A549 treated with Mapracorat at 1 μM for 4 hours (cell line): ENCODE measurements at places on chromosomes 4 and X. TPM values are rescaled to one million over a fixed set of nuclear protein-coding genes. Genes with fewer than 3 reads are reported as not detected.

Gene PAGE5
- not detected in 5 replicates for total RNA-seq

Gene USP17L17
- not detected in 5 replicates for total RNA-seq

Gene TRPC5OS
- not detected in 5 replicates for total RNA-seq

Gene SPANXN3
- total RNA-seq: not detected in 5 replicates

Gene FANCB
- total RNA-seq: 2.6 to 4.2 TPM (median 3.1 TPM) in 5 replicates

Gene FAM47E
- total RNA-seq: 0.06 to 0.16 TPM (median 0.07 TPM) in 3 of 5 replicates, not detected in the others

Gene RIBC1
- total RNA-seq: 0.53 to 1.0 TPM (median 0.76 TPM) in 5 replicates

Gene BMX
- not detected in 5 replicates for total RNA-seq

Gene USP17L29
- total RNA-seq: not detected in 5 replicates

Gene MAGED4
- total RNA-seq: 4.0 to 11.5 TPM (median 5.3 TPM) in 5 replicates

Gene PRIMPOL
- 6.3 to 7.2 TPM (median 7.1 TPM) in 5 replicates for total RNA-seq

Gene SOWAHD
- total RNA-seq: 0.15 to 0.19 TPM in 2 of 5 replicates, not detected in the others

Gene KCNE5
- total RNA-seq: 0.08 to 0.24 TPM in 2 of 5 replicates, not detected in the others

Gene STOX2
- 2.0 to 3.7 TPM (median 2.3 TPM) in 5 replicates for total RNA-seq

Gene ADH1A
- not detected in 5 replicates for total RNA-seq

Gene LRAT
- 0.06 TPM in 1 of 5 replicates, not detected in the others for total RNA-seq

Gene NWD2
- not detected in 5 replicates for total RNA-seq

Gene MMRN1
- not detected in 5 replicates for total RNA-seq

Gene NHS
- 2.1 to 3.1 TPM (median 2.3 TPM) in 5 replicates for total RNA-seq

Gene CT45A2
- not detected in 5 replicates for total RNA-seq

Gene NALF2
- total RNA-seq: 4.5 to 5.6 TPM (median 5.5 TPM) in 5 replicates

Gene RHOH
- total RNA-seq: 0.13 to 0.42 TPM (median 0.19 TPM) in 5 replicates

Gene TKTL2
- total RNA-seq: not detected in 5 replicates

Gene RAB40AL
- total RNA-seq: 0.18 to 0.22 TPM in 2 of 5 replicates, not detected in the others

Gene ADH7
- not detected in 5 replicates for total RNA-seq

Gene TDO2
- 0.46 to 1.1 TPM (median 0.66 TPM) in 5 replicates for total RNA-seq

Gene CTAG2
- not detected in 5 replicates for total RNA-seq

Gene MAML3
- 12.8 to 15.7 TPM (median 13.6 TPM) in 5 replicates for total RNA-seq

Gene RELL1
- total RNA-seq: 5.3 to 7.7 TPM (median 6.4 TPM) in 5 replicates

Gene SPATA4
- 0.12 to 0.31 TPM (median 0.27 TPM) in 5 replicates for total RNA-seq

Gene TCEAL6
- total RNA-seq: not detected in 5 replicates
